BJ (cell line): ENCODE measurements at places on chromosomes 1 and 21.
A peak's percentile ranks its signal among the peaks of the same experiment; 100 is the strongest.

- no peak for DNase-seq
These were observed 31.8 kb downstream of the HSF2BP start for GRCh38 chr21:43627527-43627926.

DNA sequence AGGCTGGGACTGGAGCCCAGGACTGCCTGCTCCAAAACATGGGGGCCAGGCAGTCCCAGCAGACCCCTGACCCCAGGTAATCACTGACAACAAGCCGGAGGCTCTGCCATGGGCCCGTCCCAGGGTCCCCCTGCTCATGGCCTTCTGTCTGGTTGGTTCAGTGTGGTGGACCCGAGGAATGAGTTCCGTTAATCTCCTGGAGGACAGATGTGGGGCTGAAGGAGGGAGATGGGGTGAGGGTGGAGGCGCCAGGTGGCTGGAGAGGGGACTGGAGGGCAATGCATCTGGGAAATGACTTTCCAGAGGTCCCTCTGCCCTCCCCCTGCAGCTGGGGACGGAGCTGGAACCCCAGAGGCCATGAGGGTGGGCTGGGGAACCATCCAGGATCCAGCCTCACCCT is 103.2 kb downstream of the EBNA1BP2 start:
- DNase-seq = no peak

- no peak for DNase-seq
These were observed 7.4 kb downstream of the PNRC2 start for GRCh38 chr1:23966973-23967493.

DNA sequence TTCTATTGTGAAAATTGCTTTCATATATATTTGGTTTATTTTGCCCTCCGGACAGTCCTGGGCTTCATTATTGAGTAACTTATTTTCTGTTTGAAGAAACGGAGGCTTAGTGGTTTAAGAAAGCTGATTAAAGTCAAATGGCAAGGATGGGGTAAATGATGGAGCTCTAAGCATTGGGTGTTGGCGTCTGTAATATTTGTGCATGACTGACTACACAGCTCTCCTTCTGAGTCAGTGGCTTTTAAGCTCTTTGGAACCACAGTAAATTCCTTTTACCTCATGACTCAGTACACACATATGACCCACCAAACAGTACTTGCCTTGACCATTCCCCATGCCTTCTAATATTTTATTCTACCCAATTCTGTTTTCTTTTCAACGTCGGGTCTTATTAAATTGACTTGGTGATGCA is 21.0 kb downstream of the B3GALT5 start:
- DNase-seq = peak; percentile 95

GRCh38 chr1:169132512-169133227 is 26.2 kb downstream of the ATP1B1 start:
- DNase-seq = no peak

DNA sequence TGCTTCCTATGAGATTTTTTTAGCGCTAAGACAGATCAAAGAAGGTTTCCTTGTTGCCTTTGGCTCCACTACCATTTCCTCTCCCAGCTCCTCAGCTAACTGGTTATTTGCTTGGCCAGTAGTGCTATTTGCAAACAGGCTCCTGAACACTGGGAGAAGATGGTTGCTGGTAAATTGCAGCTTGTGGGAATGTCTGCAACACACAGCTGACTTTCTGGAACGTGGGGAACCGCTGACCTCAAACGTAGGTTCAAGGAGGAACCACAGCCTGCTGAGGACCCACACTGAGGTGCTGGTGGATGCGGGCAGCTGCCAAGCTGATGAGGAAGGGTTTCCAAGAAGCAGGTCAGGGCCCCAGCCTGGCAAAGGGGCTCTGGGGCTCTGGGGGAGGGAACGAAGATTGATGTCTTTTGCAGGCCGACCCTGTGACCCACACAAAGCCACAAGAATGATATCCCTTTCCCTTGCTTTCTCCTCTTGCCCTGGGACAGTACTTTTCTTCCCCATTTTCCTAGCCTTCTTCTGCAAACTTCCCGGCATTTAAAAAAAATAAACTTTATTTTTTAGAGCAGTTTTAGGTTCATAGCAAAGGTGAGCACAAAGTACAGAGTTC is 24.8 kb downstream of the GNG4 start:
- no peak for DNase-seq

GRCh38 chr1:3740042-3740441 is 12.2 kb upstream of the CCDC27 start:
- DNase-seq = no peak

DNA sequence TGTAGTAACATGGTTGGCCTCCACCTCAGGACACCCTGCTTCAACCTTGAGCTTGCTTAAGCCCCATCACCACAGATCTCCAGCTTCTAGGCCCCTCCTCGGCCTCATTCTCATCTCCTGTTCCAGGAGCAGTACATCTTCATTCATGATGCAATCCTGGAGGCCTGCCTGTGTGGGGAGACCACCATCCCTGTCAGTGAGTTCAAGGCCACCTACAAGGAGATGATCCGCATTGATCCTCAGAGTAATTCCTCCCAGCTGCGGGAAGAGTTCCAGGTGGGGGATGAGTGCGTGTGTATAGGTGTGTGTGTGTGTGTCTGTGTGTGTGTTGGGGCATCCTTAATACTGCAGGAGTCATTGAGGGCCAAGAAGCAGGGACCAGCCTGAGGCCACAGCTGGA is 79.6 kb downstream of the PTPRU start:
- no peak for DNase-seq

- DNase-seq = no peak
These were observed 27.7 kb downstream of the PTPRF start for GRCh38 chr1:43558346-43558841.

DNA sequence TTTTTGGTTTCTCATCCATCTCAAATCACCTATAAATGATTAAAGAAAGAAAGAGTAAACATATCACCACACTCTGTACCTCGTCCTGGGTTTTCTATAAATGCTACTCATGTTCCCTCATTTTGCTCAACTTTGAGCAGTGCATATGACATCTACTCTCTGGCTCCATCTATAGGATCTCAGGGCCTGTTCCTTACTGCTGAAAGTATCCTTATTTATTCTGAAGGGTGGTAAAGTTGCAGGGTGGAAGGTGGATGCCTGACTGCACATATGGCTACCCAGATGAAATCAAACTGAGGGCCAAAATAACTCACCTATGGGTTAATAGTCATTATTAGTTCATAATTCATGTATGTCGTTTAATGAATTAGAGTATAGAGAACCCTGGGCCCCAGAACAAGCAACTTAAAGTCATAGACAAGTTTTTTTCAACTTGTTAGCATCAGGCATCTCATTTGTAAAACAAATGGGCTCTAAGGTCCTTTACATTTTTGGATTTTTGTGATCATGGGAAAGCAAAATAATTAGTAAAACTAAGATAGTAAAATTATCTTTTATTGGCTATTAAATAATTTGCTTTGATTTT is 46.5 kb downstream of the NCF2 start:
- peak; percentile 19 for DNase-seq

- no peak for DNase-seq
These were observed 10.1 kb upstream of the TMEM52 start for GRCh38 chr1:1929102-1929638.

DNA sequence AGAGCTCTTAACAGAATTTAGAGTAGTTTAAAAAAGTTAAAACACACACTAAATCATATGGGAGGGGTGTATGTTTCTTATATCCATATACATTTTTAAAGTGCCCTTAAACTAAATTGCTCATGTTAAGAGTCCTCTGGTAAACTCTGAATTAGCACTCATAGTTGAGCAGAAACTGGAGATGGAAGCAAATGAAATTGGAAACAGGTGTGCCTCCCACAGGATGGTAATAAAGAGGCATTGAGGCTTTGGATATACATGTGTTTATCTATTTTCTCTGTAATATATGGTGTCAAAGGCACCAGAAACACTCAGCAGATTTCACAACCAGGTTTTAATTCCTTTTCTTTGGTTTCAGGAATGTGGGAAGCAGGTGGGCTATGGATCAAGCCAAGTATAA is 188.6 kb downstream of the HS2ST1 start:
- DNase-seq = no peak
